ENCODE measurements at places on chromosomes 16 and 17. TPM values are rescaled to one million over a fixed set of nuclear protein-coding genes. Genes with fewer than 3 reads are reported as not detected.

STH gene
- polyA plus RNA-seq: not detected

CSF3 gene
- 0.03 TPM for polyA plus RNA-seq

MYL4 gene
- 0.12 TPM for polyA plus RNA-seq

DNA sequence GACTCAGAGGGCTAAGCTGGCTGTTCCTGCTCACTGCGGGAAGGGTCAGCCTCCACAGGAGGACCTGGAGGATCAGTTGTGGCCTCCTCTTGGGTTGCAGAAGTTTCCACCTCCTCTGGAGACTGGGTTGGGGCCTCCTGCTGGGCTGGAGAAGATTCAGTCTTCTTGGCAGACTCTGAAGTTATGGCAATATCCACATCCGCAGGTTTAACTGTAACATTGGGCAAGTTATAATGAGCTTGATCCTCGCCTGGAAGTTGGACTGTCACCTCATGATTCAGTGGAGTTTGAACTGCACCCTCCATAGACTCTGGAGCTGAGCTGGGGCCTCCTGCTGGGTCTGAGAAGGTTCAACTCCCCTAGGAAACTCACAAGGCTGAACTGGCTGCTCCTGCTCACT lies 47.6 kb upstream of the TMEM97 start:
- DNase-seq: no peak

KRT9 gene
- not detected for polyA plus RNA-seq

- DNase-seq: no peak
Observed at GRCh38 chr17:56793531-56793930, 40.2 kb downstream of the C17orf67 start.

DNA sequence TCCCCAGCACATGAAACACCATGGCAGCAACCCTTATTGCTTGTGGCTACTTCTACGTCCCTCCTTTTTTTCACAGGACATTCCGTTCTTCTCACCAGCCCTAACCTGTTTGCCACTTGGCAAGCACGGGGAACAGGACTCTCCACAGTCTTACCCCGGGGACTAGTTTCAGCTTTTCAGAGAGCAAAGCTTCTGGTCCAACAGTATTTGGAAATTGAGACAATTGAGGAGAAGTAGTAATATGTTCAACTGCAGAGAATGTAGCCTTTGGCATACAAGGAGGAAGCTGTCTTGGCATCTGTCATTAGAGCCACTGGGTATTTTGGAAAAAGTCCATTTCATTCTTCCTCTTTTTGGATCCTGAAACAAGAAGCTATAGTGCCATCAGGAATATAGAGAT lies 65.7 kb downstream of the MAP2K6 start:
- no peak for DNase-seq

GRCh38 chr16:88561485-88562359 lies 8.5 kb upstream of the ZC3H18 start:
- DNase-seq: peak; percentile 74

PRR15L gene
- polyA plus RNA-seq: 1.1 TPM

GRCh38 chr17:51510940-51511339 lies 250.6 kb downstream of the UTP18 start:
- no peak for DNase-seq

- no peak for DNase-seq
Observed at GRCh38 chr16:68031951-68032350, 8.9 kb downstream of the DUS2 start.

Data from H1 (cell line).